Occipital lobe (tissue), 3 donors: ENCODE measurements at places on chromosomes 13 and 19. TPM values are rescaled to one million over a fixed set of nuclear protein-coding genes. Genes with fewer than 3 reads are reported as not detected.

The GJB2 gene
- 3.1 TPM for total RNA-seq

The ZNF93 gene
- 27.0 TPM for total RNA-seq

The TYK2 gene
- total RNA-seq = 26.5 TPM

The MUC16 gene
- not detected for total RNA-seq

The PSPC1 gene
- total RNA-seq = 111 TPM

The PCDH8 gene
- total RNA-seq = 32.6 TPM

The PCDH17 gene
- total RNA-seq = 21.1 TPM

The GPR183 gene
- 3.1 TPM for total RNA-seq
